ENCODE measurements at places on chromosomes 6 and 20. TPM values are rescaled to one million over a fixed set of nuclear protein-coding genes. Genes with fewer than 3 reads are reported as not detected.
A peak's percentile ranks its signal among the peaks of the same experiment; 100 is the strongest.

- no peak for DNase-seq
Observed at GRCh38 chr6:156585859-156586258, 191.3 kb upstream of the ARID1B start.

DNA sequence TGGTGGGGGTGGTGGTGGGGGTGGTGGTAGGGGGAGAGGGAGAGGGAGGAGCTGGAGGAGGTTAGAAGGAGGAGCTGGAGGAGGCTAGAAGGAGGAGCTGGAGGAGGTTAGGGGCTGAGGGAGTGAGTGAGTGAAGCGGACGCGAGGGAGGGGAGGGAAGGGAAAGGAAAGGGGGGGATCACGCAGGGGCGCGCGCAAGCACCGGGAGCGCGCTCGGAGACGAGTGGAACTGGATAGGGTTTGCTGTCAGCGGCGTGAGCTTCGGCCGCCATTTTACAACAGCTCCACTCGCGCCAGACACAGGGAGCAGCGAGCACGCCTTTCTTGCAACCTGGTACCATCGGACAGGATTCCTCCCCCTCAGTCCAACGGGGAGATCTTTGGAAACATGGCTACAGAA, 90.5 kb upstream of the FERMT1 start:
- DNase-seq = no peak

DNA sequence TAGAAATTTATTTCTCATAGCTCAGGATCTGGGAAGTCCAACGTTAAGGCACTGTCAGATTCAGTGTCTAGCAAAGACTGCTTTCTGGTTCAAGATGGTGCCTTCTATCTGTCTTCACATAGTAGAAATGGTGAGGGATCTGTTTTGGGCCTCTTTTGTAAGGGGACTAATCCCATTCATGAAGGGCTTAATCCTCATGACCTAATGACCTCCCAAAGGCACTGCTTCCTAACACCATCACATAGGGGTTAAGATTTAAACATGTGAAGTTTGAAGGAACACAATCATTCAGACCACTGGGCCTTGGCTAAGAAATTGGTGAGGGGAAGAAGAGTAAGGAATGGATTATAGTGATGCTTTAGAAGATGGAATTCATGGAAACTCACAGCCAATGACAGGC, 237.6 kb downstream of the PACRG start:
- no peak for DNase-seq

DNA sequence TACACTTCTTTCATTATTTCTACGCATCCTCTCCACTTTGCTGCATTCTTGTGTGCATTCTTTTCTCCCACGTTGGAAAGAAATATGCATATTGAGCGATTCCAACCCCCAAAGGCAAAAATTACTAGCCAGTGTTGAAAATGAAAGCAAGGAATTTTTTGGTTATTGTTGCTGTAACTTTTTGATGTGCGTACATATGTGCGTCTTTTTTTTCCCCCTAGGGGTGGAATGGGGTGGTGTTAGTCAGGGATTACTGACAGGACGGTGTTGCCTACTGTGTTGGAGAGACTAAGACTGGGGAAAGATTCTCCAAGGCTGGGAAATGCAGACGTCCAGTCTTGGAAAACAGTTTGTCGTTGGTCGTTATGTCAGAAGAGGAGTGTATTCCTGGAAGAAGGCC, 44.2 kb upstream of the ESR1 start:
- DNase-seq = no peak

GRCh38 chr20:53175135-53175780, 203.1 kb downstream of the TSHZ2 start:
- DNase-seq = no peak

DNA sequence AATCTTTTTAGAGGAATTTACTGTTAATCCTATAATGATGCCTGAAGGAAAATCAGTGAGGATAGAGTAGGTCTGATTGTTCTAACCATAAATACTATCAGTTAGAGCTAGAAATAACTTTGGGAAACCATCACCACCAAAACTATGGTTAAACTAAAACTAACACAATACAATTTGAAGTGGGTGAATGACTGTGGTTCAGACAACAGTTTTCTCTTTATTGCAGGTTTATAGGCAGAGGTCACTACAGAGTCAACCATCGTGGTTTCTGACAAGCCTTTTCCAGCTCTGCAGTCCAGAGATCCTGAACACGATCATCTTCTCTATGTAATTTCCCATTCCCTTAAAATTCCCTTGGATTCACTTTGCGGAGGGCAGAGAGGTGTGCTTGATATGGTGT, 134.3 kb downstream of the IBTK start:
- DNase-seq = no peak

DNA sequence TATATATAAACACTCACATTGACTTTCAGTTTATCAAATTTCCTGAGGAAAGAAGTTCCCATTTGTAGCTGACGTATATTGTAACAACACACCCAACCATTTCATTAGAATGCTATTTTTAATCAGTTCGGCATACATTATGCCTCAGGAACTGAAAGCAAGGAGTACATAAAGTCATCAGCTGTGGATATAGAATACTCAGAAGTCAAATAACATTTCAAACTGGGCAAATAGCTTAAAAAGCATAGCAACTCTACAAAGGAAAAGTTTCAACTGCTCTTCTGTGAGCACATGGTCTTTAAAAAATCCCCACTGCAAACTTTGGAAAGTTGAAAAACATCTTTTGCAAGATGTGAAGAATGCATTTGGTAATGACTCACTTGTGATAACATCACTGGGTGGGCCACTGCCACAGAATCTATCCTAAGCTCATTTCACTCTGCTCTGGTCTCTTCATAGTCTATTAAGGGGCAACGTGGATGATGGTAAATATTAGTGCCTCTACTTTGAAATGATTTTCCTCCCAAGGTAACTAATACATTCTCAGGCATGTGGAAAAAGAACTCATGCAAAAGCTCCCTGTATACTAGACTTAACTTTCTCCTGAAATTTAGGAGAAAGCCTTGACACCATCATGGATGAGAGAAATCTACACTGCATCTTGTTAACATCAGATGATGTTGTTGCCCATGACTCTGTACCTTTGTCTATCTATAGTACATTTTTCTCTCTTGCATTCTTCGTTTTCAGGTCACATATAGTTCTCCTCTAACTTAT, 49.2 kb downstream of the FYN start:
- no peak for DNase-seq

DNA sequence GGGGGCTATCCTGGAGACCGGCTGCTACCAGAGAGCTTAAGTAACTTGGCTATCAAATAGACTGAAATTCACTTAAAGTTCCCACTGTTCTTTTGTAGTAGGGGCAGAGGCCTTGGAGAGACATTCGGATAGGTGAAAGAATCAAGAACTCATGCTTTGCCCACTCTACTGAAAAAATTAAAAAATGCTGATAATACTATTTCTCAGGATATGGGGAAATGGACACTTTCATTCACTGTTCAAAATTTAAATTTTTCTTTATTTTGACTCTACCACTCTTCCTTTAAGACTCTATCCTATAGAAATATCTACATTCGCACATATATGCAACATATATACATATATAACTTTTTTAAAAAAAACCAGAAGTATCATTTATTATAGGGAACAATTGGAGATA, 117.8 kb upstream of the CHD6 start:
- DNase-seq = no peak

GRCh38 chr20:8744228-8744844, 324.6 kb upstream of the PLCB4 start:
- no peak for DNase-seq

GRCh38 chr6:44538131-44538806, 150.8 kb downstream of the CDC5L start:
- peak; percentile 60 for DNase-seq

GRCh38 chr20:32918296-32918695, 59.6 kb downstream of the EFCAB8 start:
- peak; percentile 74 for DNase-seq

DNA sequence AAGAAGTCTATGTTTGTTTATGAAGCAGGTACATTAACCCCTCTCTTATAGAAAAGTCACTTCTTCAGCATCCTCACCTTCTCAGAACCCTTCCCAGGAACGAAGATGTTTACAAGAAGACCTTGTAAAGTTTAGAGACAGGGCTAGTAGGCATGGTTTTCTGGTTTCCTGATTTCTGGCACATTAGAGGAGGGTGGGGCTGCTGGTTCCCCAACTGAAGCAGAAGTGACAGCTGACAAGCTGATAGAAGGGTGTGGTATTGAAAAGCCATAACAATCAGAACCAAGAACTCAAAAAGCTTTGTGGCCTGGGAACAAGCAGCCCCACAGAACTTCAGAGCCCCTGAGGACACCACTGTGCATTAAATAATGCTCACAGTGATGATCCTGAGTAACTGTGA, 91.2 kb downstream of the RTN4IP1 start:
- no peak for DNase-seq

DNA sequence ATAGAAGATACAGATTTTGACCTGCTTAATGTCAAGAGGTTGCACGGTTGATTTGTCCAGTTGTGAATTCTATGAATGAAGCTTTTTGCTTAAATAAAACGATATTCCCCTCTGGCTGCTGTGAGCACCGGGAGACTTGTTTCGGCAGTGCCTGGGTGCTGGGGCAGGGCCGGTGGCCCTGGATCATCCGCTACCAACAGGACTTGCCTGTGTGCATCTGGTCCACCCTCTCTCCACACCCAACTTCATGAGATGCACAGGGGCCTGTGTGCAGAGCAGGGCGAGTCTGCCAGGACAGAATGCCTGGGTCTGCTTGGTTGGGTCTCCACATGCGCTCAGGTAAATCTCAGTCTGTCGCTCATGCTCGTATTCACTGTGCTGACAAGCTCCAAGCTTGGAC, 65.5 kb downstream of the TSHZ2 start:
- DNase-seq = no peak

DNA sequence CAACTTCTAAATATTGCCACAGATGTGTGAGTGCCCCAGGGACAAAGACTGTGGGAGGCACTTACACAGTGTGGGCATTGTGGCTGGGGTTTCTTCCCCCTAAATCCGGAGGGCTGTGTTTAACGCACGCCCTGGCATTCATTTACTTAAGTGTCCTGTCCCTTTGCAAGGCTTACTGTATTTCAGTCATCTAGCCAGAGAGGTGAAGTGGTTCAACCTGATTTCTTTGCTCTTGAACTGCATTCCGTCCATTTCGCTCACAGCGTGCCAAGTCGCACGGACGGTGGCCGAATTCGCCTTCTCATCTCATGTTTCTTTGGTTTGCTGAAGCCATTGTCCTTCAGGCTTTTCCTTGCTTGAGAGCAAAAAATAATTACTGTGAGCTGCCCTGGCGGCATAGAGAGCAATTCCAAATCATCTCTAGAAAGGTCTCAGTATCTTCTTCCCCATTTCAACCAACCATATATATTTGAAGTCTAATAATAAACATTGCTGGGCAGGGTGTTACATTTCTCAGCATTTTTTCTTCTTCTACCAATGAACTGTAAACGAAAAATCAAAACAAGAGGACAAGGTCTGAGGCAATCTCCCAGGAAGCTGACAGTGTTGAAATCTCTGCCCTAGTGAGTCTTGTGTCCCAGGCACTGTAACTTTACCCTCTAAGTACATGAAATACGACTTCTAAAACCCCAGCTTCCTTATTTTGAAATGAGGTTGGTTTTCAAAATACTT, 16.9 kb downstream of the SYTL3 start:
- no peak for DNase-seq

GRCh38 chr20:53237461-53237860, 265.3 kb downstream of the TSHZ2 start:
- no peak for DNase-seq

DNA sequence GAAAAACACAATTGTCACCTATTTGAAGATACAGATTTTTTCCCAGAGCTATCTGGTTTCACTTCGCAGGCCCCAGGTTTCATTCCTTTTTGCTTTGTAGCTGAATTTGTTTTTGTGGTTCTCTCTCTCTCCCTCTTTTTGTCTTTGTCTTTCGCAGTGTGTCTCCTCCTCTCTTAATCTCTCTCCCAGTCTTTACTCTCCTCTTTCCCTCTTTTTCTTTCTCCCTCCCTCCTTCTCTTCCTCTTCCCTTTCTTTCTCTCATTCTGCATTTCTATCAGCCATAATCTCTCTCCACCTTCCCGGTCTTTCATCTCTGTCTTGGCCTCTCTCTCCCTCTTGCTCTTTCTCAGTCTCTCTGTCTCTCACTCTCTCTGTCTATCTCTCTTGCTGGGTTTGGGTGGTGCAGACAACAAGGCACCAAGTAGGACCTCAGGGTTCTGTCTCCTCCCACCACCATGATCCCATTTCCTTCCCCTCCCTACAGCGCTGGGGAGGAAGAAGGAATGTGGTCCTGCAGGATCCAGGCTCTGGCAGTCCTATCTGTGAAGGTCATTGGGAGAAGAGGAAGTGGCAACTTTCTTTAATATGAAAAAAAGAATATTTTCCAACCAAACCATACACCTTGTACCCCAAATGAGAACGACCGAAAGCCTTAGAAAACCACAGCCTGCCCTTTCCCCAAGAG, 63.2 kb downstream of the BANF2 start:
- no peak for DNase-seq

- no peak for DNase-seq
Observed at GRCh38 chr6:166643891-166644590, 17.0 kb upstream of the RPS6KA2 start.

GRCh38 chr6:85252552-85252951, 197.3 kb upstream of the NT5E start:
- no peak for DNase-seq

DNA sequence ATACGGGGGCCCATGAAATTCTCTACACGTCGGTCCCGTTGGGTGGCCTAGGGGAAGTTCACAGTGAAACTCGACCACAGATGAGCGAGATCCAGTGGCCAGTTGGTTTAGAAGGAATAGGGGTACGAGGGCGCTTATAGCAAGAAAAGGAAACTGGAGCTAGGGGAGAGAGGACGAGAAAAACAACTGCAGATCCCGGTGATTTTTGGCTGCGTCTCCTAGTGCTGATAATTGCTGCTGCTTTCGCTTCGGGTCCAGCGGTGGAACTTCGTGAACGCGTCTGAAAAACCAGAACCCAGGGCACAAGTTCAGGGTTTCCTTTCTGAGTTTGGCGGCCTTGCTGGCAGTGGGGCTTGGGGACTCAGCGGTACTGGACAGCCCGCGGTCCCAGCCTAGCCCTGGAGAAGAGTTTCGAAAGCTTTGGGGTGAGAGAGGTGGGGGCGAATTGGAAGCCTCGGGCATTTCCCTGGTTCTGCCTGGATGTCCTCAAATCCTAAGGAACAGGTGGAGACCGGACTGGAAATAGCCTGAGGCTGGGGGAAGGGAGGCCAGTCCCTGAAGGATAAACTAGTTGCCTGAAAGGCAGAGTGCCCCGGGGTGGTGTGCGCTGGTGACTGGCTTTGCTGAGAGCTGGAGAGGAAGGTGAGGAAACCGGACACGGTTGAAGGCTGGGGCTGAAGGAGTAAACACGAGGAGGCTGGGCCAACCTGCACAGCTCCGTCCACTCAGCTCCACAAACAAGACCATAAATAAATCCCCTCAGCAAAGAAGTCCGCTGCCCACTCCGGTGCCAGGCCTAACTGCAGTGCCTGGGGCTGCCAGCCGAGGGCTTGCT, 793 bp downstream of the GMPR start:
- no peak for DNase-seq

The ESR1 gene
- total RNA-seq = 0.99 TPM

The TAF4 gene
- total RNA-seq = 21.6 TPM

The GPX5 gene
- total RNA-seq = not detected

The SIRPB2 gene
- total RNA-seq = 0.79 TPM

The HSPA1L gene
- total RNA-seq = 1.3 TPM

The PREX1 gene
- total RNA-seq = 8.3 TPM

The ABHD16B gene
- not detected for total RNA-seq

Measured in lower leg skin (tissue), 4 donors.